ENCODE measurements at places on chromosomes 13 and 19.

- DNase-seq, result no peak
These were observed 1.1 kb downstream of the FPR1 start for GRCh38 chr19:51750400-51751094.

DNA sequence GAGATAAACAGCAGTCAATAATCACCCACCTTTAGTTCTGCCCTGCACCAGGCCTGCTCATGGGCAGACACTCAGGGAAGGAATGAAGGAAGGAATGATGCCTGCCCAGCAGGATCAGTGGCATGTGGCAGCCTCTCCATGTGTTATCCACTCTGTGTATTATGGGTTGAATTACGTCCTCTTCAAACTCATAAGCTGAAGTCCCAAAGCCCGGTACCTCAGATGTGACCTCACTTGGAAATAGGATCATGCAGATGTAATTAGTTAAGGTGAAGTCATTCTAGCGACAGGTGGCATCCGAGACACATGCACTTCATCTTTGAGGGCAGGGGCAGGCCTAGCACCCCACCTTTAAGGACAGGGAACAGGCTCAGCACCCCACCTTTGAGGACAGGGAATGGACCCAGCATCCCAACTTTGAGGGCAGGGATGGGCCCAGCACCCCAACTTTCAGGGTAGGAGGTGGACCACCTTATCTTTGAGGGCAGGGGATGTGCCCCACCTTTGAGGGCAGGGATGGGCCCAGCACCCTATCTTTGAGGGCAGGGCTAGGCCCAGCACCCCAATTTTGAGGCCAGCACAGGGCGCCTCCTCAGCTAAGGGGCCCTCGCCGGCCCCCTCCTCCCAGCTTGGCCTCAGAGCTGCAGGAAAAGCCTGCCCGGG is 127.6 kb downstream of the URI1 start:
- DNase-seq, result no peak

GRCh38 chr13:42478531-42479156 is 95.3 kb upstream of the TNFSF11 start:
- DNase-seq, result no peak

GRCh38 chr13:28058866-28059613 is 41.3 kb downstream of the FLT3 start:
- DNase-seq, result no peak

DNA sequence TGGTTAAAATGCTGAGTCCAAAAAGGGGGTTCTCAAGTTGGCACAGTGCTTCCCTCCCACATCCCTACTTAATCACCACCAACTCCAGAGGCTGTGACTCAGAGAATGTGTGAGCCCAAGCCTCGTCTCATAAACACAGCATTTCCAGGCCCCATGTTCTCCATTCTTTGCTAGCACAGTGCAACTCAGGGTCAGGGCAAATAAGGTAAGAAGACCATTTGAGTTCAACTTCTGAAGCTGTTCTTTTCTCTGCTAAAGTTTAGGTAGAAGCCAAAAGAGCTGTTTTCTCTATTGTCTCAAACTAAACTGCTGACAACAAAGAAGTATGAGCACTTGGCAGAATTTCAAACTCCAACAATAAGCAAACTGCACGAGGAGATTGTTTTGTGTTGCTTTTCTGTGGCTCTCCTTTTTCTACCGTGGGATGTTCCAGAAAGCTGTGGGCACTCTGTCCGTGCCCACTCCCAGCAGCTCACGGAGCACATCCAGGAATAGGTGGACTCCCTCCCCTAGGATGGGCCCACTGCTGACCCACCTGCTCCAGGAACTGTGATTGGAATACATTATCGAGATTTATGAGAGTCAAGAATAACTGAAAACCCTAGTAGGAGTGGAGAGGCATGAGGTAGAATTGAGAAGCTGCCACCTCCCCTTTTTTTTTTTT is 494.3 kb downstream of the COG6 start:
- no peak for DNase-seq

DNA sequence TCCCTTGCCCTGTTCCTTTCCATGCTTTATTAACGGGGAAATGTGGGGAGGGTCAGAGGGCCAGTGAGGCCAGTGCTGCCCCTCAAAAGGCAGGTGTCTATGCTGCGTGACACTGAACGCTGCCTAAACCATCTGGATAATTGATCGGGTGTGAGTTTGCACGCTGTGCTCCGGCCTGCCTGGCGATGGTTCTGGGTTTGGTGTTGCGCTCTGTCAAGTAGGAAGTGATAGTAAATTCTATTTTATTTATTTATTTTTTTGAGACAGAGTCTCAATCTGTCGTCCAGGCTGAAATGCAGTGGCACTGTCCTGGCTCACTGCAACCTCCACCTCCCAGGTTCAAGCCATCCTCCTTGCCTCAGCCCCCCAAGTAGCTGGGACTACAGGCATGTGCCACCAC is 86.5 kb downstream of the ATP11A start:
- no peak for DNase-seq

DNA sequence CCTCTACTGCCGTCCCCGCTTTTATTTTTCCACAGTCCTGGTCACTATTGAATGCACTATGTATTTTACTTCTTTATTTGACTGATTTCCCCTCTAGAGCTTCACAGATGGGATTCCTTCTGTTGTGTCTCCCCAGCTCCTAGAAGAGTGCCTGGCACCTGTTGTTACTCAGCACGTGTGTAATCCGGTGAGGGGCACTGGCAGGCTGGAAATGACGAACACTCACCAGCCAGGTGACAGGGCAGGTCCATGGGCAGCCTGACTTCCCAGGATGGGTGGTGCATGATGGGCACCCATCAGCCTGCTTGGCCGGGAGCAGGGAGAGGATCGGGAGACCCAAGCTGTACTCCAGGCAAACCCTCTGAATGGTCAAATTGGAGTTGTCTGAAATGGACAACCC is 67.2 kb downstream of the CEBPG start:
- no peak for DNase-seq

DNA sequence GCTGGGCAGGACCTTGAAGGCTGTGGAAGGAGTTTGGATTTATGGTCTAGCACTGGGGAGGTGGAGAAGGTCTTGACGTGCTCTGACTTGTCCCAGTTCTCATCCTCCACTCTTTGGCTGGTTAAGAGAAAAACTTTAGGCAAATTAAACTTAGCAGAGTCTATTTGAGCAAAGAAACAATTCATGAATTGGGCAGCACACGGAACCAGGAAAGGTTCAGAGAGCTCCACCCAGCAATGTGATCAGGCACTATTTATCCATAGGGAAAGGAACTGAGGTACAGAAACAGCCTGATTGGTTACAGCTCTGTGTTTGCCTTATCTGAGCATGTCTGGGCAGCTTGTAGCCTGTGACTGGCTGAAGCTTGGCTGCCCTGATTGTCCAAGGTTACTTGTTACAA is 45.4 kb upstream of the CYP2B6 start:
- no peak for DNase-seq

GRCh38 chr13:102830646-102831045 is 15.2 kb upstream of the ERCC5 start:
- DNase-seq, result no peak

DNA sequence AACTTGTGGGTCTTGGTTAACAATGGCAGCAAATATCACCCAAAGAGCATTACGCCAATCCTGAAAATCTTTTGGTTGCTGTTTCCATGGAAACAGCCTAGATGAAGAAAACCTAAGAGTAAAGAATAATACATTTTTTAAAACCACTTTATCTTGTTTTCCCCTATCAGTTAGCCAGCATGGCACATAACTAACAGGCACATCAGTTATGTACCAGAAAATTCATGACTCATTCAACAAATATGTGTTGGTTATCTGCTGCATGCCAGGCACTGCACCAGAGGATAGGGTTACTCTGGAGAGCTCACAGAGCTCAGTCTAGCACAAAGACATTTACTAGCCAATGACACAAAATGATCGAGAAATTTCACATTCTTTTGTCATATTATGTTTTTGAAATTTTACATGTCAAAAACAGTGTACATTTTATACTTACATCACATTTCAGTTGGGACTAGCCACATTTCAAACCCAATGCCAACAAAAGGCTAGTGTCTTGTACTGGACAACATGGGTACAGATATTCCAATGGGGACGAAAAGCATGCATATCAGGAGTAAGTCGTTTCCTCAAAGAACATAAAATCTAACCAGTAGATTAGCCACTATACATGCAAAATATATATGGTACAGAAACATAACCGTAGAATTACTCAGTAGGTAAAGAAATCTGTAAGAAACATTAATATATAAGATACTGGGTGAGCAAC is 20.3 kb downstream of the LNX2 start:
- no peak for DNase-seq

DNA sequence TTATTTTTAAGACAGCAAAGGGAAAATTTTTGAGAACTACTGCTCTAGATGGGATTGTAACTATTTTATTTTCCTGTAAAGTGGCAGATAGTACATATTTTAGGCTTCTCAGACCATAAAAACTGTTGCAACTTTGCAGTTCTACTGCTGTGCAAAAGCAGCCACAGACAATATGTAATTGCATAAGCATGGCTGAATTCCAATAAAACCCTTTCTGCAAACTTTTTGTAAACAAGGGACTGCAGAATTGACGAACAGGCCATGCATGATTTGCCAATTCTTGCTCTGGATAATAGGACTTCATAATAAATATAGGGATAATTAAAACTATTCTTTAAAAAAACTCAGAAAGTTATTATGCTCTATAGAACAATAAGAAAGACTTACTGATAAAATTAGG is 149.1 kb downstream of the SLITRK5 start:
- DNase-seq, result no peak

- DNase-seq, result no peak
These were observed 11.2 kb downstream of the PLIN4 start for GRCh38 chr19:4507150-4507452.

DNA sequence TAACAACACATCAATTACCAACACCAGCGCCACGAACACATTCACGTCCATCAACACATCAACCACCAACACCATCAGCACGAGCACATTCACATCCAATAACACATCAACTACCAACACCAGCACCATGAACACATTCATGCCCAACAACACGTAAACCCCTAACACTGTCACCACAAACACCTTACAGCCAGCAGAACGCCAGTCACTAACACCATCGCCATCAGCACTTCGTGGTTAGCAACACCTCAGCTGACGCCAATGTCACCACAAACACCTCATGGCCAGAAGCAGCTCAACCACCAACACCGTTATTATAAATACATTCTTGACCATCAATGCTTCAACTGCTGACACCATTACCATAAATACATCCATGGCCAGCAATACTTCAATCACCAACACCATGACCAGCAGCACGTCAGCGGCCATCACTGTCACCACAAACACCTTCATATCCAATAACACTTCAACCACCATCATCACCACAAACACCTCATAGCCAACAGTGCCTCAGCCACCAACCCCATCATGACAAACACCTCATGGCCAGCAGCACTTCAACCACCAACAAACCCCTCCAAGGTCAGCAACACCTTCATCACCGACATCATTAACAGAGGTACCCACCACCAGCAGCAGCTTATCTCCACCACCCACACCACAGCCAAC is 9.4 kb downstream of the FCER2 start:
- DNase-seq, result no peak

DNA sequence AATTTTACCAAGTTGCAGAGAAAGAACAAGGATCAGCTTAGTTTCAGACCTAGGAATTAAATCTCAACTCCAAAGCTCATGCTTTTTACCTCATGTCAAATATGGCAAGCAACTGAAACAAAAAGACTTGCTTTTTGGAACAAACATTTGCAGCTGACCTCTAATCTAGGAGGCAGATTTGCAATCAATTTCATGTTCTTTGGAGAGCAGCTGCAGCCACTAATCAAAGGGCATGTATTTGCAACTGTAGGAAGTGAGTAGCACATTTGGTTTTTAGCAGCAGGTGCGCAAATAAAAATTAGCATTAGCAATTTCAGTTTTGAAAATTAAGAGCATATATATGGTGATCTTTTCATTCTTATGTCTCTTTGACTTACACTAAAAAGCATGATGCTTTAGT is 459.3 kb upstream of the SLC10A2 start:
- DNase-seq, result no peak

- DNase-seq, result peak; percentile 10
These were observed 52.9 kb downstream of the OR10H4 start for GRCh38 chr19:16001481-16002312.

- DNase-seq, result no peak
These were observed 37.4 kb downstream of the COG6 start for GRCh38 chr13:39692660-39693438.

GRCh38 chr19:44741841-44742329 is 6.6 kb upstream of the BCL3 start:
- DNase-seq, result no peak

DNA sequence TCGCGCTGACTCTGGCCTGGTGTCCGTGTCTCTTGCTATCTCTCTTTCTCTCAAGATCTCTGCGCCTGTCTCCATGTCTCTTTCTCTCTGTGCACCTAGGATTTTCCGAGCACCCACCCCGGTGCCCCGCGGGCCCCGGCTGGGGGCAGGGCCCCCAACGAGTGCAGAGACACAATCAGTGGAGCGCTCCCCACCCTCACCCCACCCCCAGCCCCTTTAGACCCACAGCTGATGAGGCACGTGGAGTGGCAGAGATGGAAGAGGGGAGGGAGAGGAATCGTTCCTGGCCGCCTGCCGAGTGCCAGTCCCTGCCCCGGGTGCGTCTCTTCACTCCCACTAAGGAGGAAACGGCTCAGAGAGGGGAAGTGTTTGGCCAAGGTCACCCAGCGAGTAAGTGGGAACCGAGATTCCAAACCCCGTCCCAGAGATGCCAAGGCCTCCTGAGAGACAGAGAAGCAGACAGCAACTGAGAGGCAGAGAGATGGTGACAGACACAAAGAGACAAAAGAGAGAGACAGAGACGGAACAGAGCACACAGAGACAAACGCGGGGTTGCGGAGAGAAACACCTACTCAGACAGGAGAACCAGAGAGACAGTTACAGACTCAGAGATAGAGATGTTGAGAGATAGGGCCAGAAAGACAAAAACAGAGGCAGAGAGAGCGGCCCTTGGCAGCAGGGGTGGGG is 626 bp upstream of the BCL3 start:
- DNase-seq, result no peak

DNA sequence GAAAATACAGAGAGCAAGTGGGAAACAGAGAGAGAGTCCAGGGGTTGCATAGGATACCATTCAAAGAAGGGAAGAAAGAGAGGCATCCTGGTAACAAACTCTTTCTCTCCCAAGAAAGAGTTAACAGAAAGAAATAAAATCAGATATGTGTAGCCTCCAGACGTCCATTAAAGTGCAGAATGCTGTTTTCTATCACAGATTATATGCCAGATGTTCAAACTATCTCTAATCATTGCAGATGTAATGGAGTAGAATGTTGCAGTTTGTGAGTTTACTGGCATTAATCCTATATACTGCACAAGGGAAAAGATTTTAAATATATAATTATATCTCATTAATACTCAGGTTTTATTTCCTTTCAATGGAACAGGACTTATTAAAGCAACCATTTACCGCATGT is 369.4 kb downstream of the ZNF536 start:
- DNase-seq, result no peak

- DNase-seq, result no peak
These were observed 415.0 kb upstream of the SPRY2 start for GRCh38 chr13:80755910-80756309.

- peak; percentile 81 for DNase-seq
These were observed 15.8 kb upstream of the ZNF43 start for GRCh38 chr19:21851596-21852345.

DNA sequence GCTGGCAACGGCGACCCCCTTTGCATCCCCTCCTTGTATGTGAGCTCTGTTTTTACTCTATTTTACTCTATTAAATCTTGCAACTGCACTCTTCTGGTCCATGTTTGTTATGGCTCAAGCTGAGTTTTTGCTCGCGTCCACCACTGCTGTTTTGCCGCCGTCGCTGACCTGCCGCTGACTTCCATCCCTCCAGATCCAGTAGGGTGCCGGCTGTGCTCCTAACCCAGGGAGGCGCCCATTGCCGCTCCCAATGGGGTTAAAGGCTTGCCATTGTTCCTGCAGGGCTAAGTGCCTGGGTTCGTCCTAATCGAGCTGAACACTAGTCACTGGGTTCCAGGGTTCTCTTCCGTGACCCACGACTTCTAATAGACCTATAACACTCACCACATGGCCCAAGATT is 2704.4 kb downstream of the PCDH9 start:
- DNase-seq, result no peak

Data from activated CD8-positive, alpha-beta memory T cell treated with anti-CD3 and anti-CD28 coated beads for 4 hours (primary cell).